Activated CD4-positive, alpha-beta T cell treated with anti-CD3 and anti-CD28 coated beads, Interleukin-2, amount 10 ng/mL, durations not matched to agents 24 days and 14 days (primary cell): ENCODE measurements at places on chromosomes 2 and 18. TPM values are rescaled to one million over a fixed set of nuclear protein-coding genes. Genes with fewer than 3 reads are reported as not detected.

GRCh38 chr18:73891572-73892421, 255.8 kb downstream of the FBXO15 start:
- H3K27ac ChIP-seq: no peak overlapping the region
- H3K4me3 ChIP-seq: no peak overlapping the region
- H3K27me3 ChIP-seq: no peaks in the 10 kb centered on the region
- peak; percentile 55 for DNase-seq

DNA sequence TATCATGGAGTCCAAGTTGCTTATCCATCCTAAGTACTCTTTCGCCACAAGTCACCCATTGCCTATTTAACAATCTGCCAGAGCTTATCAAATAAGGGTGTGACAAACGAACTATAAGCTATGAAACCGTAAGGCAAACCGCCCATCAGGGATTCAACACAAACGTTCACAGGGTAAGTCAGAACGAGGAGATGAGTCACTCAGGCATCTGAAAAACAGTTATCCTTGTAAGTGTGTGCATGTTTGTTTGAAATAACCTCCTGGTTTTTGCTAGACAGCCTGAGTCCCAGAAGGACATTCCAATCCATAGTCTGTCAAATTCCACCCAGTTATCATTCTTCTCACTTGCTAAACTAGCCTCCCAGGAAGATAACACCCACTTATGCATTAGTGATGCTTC, 299.1 kb downstream of the PAX3 start:
- no peak overlapping the region for H3K4me3 ChIP-seq
- no peaks in the 10 kb centered on the region for H3K27me3 ChIP-seq
- H3K27ac ChIP-seq: no peak overlapping the region
- no peaks in the 10 kb centered on the region for H3K36me3 ChIP-seq
- no peak for DNase-seq

DNA sequence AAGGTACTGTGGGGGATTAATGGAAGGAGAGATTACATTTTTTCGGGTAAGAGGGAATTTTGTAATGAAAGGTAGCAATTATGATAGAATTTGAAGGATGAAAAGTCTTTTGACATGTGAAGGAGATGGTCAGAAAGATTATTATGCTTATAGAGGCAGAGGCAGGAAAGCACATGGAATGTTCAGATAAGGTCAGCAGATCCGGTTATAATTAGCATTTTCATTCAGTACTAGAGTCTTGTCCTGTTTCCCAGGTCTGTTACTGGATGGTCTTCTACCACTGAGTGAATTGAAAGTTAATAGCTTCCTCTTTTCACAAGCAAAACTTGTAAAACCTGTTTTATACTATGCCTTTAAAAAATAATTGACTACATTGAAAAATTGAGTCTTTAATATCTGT, 116.9 kb downstream of the PHLPP1 start:
- peaks cover 4% of the 10 kb centered on the region for H3K4me1 ChIP-seq
- no peaks in the 10 kb centered on the region for H3K27me3 ChIP-seq
- H3K27ac ChIP-seq: no peak overlapping the region
- peaks cover 3% of the 10 kb centered on the region for H3K36me3 ChIP-seq
- no peak overlapping the region for H3K4me3 ChIP-seq

Gene TRIM43B
- not detected in 2 replicates for total RNA-seq

GRCh38 chr2:71856773-71857525, 290.7 kb downstream of the CYP26B1 start:
- peak; percentile 57 for DNase-seq
- no peak overlapping the region for H3K27ac ChIP-seq
- no peak overlapping the region for H3K4me3 ChIP-seq
- H3K27me3 ChIP-seq: no peaks in the 10 kb centered on the region
- no peaks in the 10 kb centered on the region for H3K4me1 ChIP-seq

DNA sequence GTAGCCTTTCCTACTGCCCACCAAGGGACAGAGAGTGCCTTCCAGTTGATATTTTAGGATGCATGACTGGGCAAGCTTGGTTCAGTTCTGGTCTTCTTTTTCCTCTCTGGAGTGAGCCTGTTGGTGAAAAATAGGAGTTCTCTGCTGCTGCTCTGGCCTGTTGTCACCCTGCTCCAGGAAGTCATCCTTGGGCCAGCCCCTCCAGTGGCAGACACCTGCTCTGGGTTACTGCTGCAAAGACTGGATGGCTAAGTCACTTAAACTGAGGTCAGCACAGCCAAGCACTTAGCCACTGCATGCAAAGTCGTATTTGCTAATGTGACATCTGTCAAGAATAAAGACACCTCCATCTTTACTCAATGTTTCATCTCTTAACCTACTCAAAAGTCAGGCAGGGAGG, 219.6 kb upstream of the ID2 start:
- DNase-seq: no peak
- peaks cover 35% of the 10 kb centered on the region for H3K4me1 ChIP-seq

Gene TBC1D8
- 1.3 and 1.4 TPM in 2 replicates for total RNA-seq

DNA sequence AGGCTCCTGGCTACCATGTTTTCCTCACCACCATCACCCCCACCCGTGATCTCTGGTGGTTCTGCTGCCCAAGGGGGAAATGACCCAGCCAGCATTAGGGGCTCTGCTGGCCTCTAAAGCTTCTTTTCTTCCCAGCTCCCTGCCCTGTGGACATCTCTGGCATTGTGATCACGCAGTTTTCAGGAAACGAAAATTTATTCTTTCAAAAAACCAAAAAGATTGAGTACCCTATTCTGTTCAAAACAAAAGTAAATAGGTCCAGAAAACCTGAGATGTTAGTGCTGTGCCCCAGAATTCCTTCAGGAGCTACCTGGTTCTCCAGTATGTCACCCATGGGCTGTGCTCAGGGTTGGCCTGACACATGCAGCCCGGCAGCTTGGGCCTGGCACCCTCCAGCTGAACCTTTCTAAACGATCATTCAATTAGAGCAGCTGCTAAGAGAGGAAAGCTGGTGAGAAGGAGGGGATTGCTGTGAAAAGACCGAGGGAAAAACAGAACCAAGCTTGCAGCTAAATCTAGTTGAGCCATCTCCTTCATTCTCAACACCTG, 157.5 kb downstream of the MGAT5 start:
- no peaks in the 10 kb centered on the region for H3K27me3 ChIP-seq
- H3K36me3 ChIP-seq: peaks cover 1% of the 10 kb centered on the region
- no peak overlapping the region for H3K27ac ChIP-seq
- H3K4me1 ChIP-seq: peaks cover 19% of the 10 kb centered on the region

Gene CD8B2
- 0.09 and 0.12 TPM in 2 replicates for total RNA-seq
